ENCODE measurements at places on chromosomes 13 and 19. TPM values are rescaled to one million over a fixed set of nuclear protein-coding genes. Genes with fewer than 3 reads are reported as not detected.

- no peak for DNase-seq
- no peak overlapping the region for H3K4me3 ChIP-seq
- no peaks in the 10 kb centered on the region for H3K27me3 ChIP-seq
- H3K36me3 ChIP-seq, result no peaks in the 10 kb centered on the region
- peaks cover under 1% of the 10 kb centered on the region for H3K4me1 ChIP-seq
Observed at GRCh38 chr13:113176280-113176679, 17.8 kb downstream of the PROZ start.

- H3K27me3 ChIP-seq, result no peaks in the 10 kb centered on the region
- peaks cover 4% of the 10 kb centered on the region for H3K4me1 ChIP-seq
- peak overlapping the region; percentile 1 for H3K27ac ChIP-seq
- no peak for DNase-seq
- no peaks in the 10 kb centered on the region for H3K36me3 ChIP-seq
Observed at GRCh38 chr13:74062933-74063332, 71.3 kb downstream of the KLF12 start.

GRCh38 chr13:37595162-37595561 is 3.4 kb downstream of the POSTN start:
- H3K36me3 ChIP-seq, result no peaks in the 10 kb centered on the region
- peaks cover 4% of the 10 kb centered on the region for H3K4me1 ChIP-seq
- no peak for DNase-seq
- H3K27ac ChIP-seq, result no peak overlapping the region

- no peak overlapping the region for H3K4me3 ChIP-seq
- no peak overlapping the region for H3K27ac ChIP-seq
- no peaks in the 10 kb centered on the region for H3K36me3 ChIP-seq
Observed at GRCh38 chr19:31416548-31416947, 67.3 kb upstream of the TSHZ3 start.

KLK8 gene
- total RNA-seq, result 0.87 TPM

SMAD9 gene
- 5.8 TPM for total RNA-seq

JSRP1 gene
- 0.30 TPM for total RNA-seq

GRCh38 chr13:103386341-103386740 is 320.1 kb upstream of the SLC10A2 start:
- no peaks in the 10 kb centered on the region for H3K27me3 ChIP-seq
- H3K27ac ChIP-seq, result no peak overlapping the region
- peak; percentile 46 for DNase-seq
- H3K36me3 ChIP-seq, result no peaks in the 10 kb centered on the region
- H3K4me3 ChIP-seq, result no peak overlapping the region
- H3K4me1 ChIP-seq, result no peaks in the 10 kb centered on the region

GRCh38 chr13:48315969-48316650 is 12.6 kb downstream of the RB1 start:
- no peak overlapping the region for H3K27ac ChIP-seq
- no peaks in the 10 kb centered on the region for H3K4me1 ChIP-seq
- DNase-seq, result no peak
- H3K27me3 ChIP-seq, result no peaks in the 10 kb centered on the region

DNA sequence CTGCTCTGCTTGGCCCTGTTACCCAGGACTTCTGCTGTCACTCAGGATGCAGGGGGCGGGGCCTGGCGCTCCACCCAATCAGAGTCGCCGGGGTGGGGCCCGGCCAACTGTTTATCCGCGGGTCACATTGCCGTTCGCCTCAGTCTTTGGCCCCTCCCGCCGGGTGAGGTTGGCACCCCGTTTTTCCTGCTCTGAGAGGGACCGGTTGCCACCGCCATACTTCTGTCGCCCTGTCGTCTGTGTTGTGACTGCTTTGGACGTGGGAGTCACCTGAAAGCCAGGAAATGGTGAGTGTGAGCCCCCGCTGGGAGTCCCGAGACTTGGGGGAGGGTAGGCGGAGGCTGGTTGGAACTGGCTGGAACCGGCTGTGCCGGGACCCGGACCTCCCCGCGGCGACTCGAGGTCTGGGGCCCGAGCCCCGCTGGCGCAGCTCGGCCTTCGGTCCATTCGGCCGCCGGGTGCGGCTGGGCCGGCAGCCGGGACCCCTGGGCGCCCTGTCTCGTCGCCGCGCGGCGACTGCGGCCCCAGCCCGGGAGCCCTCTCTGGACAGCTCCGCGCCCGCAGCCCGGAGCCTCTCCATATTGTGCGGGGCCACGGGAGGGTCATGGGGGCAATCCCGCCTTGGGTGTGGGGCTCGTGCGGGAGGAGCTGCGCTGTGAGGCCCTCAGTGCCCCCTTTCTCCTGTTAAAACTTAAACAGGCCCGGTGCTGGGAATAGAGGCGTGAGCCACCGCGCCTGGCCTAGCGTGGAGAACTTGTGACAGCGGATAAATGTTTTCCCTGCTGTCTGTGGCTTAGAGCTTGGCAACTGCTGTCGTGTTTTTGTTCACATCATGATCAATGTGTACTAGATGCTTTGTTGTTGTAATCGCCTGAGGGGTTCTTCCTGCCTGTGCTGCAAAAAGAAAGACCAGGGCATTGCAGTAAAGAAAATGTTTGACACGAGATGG is at the start of gene ZNF844:
Gene ZNF844 (plus strand): TSS at position 142 of the 949 bp plus-strand sequence. CDS start 143 bp downstream, at position 285.
- peak within 1 kb of the TSS; percentile 98 for H3K27ac ChIP-seq
- no peaks in the 10 kb centered on the region for H3K27me3 ChIP-seq
- peaks cover 7% of the 10 kb centered on the region for H3K4me1 ChIP-seq
- peaks cover 6% of the 10 kb centered on the region for H3K36me3 ChIP-seq
- DNase-seq, result peak; percentile 96

- peaks cover 2% of the 10 kb centered on the region for H3K27me3 ChIP-seq
- H3K4me3 ChIP-seq, result no peak overlapping the region
- H3K4me1 ChIP-seq, result no peaks in the 10 kb centered on the region
- H3K36me3 ChIP-seq, result no peaks in the 10 kb centered on the region
- DNase-seq, result no peak
Observed at GRCh38 chr13:49893591-49893990, 42.5 kb downstream of the SPRYD7 start.

- H3K4me1 ChIP-seq, result no peaks in the 10 kb centered on the region
- H3K27me3 ChIP-seq, result no peaks in the 10 kb centered on the region
- H3K4me3 ChIP-seq, result no peak overlapping the region
- no peak overlapping the region for H3K27ac ChIP-seq
- no peak for DNase-seq
Observed at GRCh38 chr13:104295537-104295936, 1229.3 kb upstream of the SLC10A2 start.

MED4 gene
- 30.1 TPM for total RNA-seq

GRCh38 chr13:112889351-112890290 is 79.4 kb upstream of the MCF2L start:
- no peak overlapping the region for H3K27ac ChIP-seq
- H3K4me1 ChIP-seq, result peaks cover 19% of the 10 kb centered on the region
- no peaks in the 10 kb centered on the region for H3K27me3 ChIP-seq

DNA sequence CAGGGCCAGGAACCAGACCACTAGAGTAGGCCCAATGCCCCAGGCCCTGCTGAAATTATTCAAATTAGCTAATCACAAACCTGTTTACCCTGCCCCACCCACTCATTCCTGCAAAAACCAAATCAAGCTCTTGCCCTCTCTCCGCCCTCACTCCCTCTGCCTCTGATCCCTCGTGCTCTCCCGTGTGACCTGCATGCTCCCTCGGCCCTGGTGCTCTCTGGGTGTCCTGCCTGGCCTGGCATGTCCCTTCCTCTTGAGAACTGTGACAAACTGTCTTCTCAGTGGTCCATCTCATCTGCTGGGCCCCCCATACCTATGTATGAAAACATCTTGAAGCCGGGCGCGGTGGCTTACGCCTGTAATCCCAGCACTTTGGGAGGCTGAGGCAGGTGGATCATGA is 12.2 kb upstream of the TTYH1 start:
- no peaks in the 10 kb centered on the region for H3K36me3 ChIP-seq
- H3K4me1 ChIP-seq, result no peaks in the 10 kb centered on the region
- H3K27me3 ChIP-seq, result no peaks in the 10 kb centered on the region
- no peak overlapping the region for H3K4me3 ChIP-seq

CCDC194 gene
- total RNA-seq, result not detected

DNA sequence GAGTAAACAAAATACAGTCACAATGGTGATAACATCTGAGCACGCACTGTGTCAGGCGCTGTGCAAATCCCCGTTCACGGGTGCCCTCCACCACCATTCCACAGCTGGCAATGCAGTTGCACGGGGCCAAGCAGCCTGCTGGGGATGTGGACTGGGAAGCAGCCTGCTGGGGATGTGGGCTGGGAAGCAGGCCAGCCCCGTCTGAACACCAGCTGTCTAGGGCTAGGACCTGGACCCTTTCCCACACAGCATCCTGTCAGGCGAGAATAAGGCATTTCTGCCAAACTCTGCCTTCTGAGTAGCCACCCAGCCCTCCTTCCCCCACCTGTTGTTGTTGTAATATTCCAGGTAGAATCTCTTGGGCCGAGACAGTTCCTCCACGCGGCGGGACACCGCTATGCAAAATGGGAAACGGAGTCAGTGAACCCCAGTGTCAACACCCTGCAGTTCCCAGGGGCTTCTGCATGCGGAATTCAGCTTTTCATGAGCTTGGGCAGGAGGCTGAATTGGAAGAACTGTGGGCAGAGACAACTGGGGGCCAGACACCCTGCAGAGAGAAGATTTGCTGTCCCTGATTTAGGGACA is 27.8 kb upstream of the MIER2 start:
- DNase-seq, result peak; percentile 57
- H3K36me3 ChIP-seq, result no peaks in the 10 kb centered on the region
- H3K27me3 ChIP-seq, result peaks cover 4% of the 10 kb centered on the region
- no peak overlapping the region for H3K27ac ChIP-seq

HSH2D gene
- 4.0 TPM for total RNA-seq

SLC10A2 gene
- total RNA-seq, result 2.6 TPM

GRCh38 chr13:50990818-50991506 is 81.4 kb downstream of the RNASEH2B start:
- H3K27ac ChIP-seq, result no peak overlapping the region
- H3K4me1 ChIP-seq, result peaks cover 13% of the 10 kb centered on the region
- H3K4me3 ChIP-seq, result no peak overlapping the region
- no peaks in the 10 kb centered on the region for H3K27me3 ChIP-seq
- peak; percentile 69 for DNase-seq
- H3K36me3 ChIP-seq, result no peaks in the 10 kb centered on the region

WDR18 gene
- total RNA-seq, result 60.0 TPM

GRCh38 chr13:75929076-75929475 is 292.9 kb downstream of the LMO7 start:
- H3K27me3 ChIP-seq, result no peaks in the 10 kb centered on the region
- no peaks in the 10 kb centered on the region for H3K4me1 ChIP-seq
- no peak overlapping the region for H3K4me3 ChIP-seq
- H3K36me3 ChIP-seq, result no peaks in the 10 kb centered on the region
- no peak overlapping the region for H3K27ac ChIP-seq

GRCh38 chr19:38661136-38661535 is 13.7 kb downstream of the ACTN4 start:
- no peaks in the 10 kb centered on the region for H3K27me3 ChIP-seq
- DNase-seq, result no peak
- H3K4me1 ChIP-seq, result peaks cover 81% of the 10 kb centered on the region
- peak overlapping the region; percentile 85 for H3K27ac ChIP-seq
- no peak overlapping the region for H3K4me3 ChIP-seq

GRCh38 chr13:109606520-109606919 is 179.9 kb downstream of the IRS2 start:
- peaks cover 7% of the 10 kb centered on the region for H3K4me1 ChIP-seq
- no peak overlapping the region for H3K4me3 ChIP-seq
- H3K27ac ChIP-seq, result no peak overlapping the region
- no peak for DNase-seq
- no peaks in the 10 kb centered on the region for H3K27me3 ChIP-seq

DNA sequence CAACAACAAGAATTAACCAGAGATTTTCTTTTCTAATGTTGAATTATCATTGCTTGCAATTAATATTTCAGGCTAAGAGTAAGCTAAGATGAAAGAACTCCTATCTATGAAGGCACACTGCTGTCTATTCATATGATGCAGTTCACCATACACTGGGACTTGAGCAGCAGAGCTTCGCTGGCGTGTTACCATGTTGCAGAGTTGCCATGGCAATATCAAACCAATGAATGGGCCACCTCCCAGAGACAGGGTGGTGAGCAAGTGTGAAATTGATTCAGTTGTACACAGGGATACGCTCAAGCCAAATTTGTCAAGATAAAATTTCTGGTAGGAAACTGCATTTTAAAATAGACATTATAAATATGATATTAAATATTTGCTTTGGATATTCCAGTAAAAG is 69.3 kb upstream of the MYO16 start:
- H3K27ac ChIP-seq, result no peak overlapping the region
- no peak for DNase-seq
- H3K4me3 ChIP-seq, result no peak overlapping the region

DNA sequence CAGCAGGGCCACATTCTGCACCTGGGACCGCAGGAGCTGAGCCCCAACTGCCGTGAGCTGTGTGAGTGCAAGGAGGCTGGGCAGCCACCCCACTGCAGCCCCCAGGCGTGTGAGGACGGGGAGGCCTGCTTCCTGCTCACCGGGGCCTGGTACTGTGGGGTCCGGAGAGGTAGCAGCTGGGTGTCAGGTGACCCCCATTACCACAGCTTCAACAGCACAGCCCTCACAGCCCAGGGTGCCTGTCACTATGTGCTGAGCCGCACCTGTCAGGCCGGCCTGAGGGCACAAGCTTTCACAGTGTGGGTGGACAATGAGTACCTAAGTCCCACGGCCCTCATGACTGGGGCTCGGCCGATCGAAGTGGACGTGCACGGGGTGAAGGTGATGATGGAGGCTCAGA is 35.8 kb upstream of the FXYD3 start:
- no peaks in the 10 kb centered on the region for H3K4me1 ChIP-seq
- H3K27me3 ChIP-seq, result no peaks in the 10 kb centered on the region
- no peak overlapping the region for H3K4me3 ChIP-seq
- no peak for DNase-seq
- H3K36me3 ChIP-seq, result no peaks in the 10 kb centered on the region

GRCh38 chr13:75294110-75294509 is 187.9 kb downstream of the TBC1D4 start:
- no peaks in the 10 kb centered on the region for H3K4me1 ChIP-seq
- H3K4me3 ChIP-seq, result no peak overlapping the region
- peak; percentile 21 for DNase-seq
- no peaks in the 10 kb centered on the region for H3K27me3 ChIP-seq
- H3K36me3 ChIP-seq, result no peaks in the 10 kb centered on the region
- H3K27ac ChIP-seq, result no peak overlapping the region

DNA sequence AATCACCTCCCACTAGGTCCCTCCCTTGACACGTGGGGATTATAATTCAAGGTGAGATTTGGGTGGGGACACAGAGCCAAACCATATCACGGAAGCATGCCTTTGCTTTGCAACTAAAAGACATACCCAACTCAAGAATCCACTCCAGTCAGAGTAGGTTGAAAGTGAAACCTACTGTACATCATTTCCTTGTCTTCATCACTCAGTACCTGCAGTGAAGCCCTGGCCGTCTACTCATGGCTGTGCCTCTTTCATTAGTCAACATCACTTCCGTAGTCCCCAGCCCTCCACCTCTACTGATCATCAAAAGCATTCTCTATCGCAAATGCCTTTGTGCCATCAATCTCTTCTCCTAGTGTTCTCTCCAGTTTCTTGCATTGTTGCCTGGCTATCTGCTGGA is 343.1 kb upstream of the ARGLU1 start:
- no peak overlapping the region for H3K27ac ChIP-seq
- no peaks in the 10 kb centered on the region for H3K27me3 ChIP-seq
- H3K4me1 ChIP-seq, result no peaks in the 10 kb centered on the region
- DNase-seq, result no peak
- H3K36me3 ChIP-seq, result no peaks in the 10 kb centered on the region
- H3K4me3 ChIP-seq, result no peak overlapping the region

Measured in hepatocyte (in vitro differentiated cells).